Fibroblast of skin of scalp (primary cell): ENCODE measurements at places on chromosomes 7 and 10.

GRCh38 chr7:111138193-111138569, 47.3 kb downstream of the LRRN3 start:
- DNase-seq = peak; percentile 86

DNA sequence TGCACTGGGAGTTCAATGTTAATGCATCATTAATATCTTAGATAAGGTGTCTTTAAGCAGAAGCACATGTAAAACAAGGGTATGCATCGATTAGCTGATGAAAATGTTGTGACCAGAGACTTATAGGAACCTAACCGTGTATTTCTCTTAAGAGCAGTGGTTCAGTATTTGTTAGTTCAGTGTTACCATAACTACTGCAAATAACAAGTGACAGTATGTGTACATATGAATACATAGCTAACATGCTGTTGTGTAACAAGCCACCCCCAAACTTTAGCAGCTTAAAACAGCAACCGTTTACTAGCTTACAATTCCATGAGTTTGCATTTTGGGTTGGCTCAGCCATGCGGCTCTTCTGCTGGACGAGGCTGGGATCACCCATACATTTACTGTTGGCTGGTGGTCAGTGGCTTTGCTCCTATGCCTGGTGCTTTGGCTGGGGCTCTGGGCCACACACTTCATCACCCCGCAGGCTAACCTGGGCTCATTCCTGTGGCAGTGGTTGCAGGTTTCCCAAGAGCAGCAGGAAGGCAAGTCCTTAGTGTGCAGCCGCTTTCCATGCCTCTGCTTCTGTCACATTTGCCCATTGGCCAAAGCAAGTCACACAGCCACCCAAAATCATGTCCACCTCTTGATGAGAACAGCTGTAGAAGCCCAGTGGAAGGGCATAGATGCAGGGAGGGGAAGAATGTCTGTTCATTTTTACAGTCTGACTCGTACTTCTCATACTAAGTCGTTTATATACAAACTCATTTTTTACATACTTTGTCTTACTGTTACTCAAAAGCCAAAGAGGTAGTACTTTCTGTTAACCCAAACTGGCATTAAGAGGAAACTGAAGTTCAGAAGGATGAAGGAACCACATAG, 103.3 kb upstream of the GATA3 start:
- peak; percentile 75 for DNase-seq

GRCh38 chr7:97450516-97450915, 281.4 kb upstream of the TAC1 start:
- DNase-seq = no peak

DNA sequence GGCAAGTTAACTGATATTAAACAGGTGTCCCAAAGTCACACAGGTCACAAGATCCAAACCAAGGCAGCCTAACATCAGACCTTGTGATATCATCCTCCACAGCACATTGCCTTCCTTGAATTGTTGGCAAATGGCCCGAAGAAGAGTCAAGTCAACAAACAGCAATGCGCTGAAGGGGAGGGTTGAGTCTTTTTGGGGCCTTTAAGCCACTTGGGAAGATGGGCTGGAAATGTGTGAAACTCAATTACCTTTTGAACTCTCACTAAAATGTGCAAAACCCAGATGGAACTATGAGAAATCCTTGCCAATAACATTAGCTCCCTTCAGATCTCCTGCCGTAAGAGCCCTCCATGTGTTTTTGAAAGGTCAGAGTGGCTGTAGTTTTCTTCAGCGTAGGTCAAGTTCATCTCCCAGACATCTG, 47.9 kb upstream of the STK17A start:
- DNase-seq = peak; percentile 82

GRCh38 chr7:47878662-47879061, 69.6 kb downstream of the PKD1L1 start:
- no peak for DNase-seq

DNA sequence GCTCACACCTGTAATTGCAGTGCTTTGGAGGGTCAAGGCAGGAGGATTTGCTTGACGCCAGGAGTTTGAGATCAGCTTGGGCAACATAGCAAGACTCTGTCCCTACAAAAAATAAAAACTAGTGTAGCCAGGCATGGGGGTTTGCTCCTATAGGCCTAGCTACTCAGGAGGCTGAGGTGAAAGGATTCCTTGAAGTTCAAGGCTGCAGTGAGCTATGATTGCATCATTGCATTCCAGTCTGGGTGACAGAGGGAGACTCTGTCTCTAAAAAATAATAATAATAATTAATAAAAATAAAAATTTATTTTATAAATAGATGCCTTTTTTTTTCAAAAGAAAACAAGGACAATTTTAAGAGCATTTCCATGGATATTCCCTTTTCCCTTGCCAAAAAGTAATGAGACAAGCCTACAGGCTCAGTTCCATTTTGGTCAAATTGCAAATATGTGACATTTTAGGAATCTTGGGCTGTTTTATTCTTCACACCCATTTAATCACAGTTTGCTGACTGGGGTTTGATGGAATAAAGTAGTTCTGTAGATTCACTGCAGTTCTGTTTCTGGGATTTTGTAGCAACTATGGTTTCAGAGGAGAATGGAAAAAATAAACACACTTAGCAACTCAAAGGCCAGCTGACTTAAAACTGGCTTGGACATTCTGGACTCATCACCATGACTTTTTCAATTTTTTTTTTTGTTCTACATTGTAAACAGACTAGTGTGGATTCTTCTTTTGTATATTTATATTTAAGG, 48.4 kb upstream of the ARHGAP21 start:
- no peak for DNase-seq

GRCh38 chr10:6345404-6345803, 142.7 kb downstream of the PFKFB3 start:
- DNase-seq = no peak

GRCh38 chr7:22569586-22570321, 69.8 kb upstream of the STEAP1B start:
- no peak for DNase-seq

GRCh38 chr7:50282813-50283605, 21.5 kb upstream of the IKZF1 start:
- DNase-seq = no peak

- no peak for DNase-seq
Measured at GRCh38 chr10:25530306-25530705, 355.5 kb downstream of the GPR158 start.

GRCh38 chr7:27079234-27079975, 16.4 kb downstream of the HOXA1 start:
- DNase-seq = no peak

DNA sequence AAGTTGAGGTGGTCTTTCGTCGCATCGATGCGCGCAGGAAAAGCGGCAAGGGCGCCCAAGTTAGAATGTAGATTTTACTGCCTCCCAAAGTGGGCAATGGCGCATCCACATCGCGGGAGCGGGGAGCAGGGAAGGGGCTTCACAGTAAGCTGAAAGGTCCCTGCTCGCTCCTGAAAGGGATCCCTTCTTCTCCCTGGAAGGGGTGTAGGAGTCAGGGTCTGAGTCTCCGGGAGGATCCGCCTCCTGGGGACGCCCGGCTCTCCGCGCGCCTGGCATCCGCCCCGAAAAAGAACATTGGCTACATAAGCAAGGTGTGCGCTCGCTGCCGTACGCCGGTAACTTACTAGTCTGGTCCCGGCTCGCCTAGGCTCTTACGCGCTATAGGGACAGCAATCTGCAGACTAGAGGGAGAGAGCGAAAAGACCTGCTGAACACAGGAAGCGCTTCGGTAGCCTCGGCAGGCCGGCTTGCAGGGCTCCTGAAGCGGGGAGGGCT, 804 bp downstream of the UNC5B start:
- DNase-seq = peak; percentile 64

- peak; percentile 47 for DNase-seq
Measured at GRCh38 chr7:1931256-1931950, 261.3 kb downstream of the ELFN1 start.

- no peak for DNase-seq
Measured at GRCh38 chr7:47170516-47170915, 411.4 kb downstream of the TNS3 start.

GRCh38 chr7:20129920-20130319, 87.3 kb downstream of the MACC1 start:
- DNase-seq = no peak

DNA sequence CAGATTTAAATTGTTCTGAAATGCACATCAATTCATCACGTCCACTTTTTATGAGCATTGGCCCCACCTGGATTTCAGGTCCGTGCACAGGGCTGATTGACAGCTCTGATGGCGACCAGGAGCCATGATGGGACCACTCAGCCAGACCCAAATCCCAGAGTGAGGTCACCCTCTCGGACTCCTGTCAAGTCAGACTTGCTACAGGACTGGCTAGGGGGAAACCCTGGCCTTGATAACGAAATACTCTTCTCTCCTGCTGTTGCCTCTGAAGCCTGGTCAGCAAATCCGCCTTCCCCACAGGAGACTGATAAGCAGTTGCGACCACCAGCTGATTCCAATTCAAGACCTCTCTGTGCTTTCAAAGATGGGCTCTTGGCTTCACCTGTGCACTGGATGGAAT, 76.4 kb downstream of the CARD11 start:
- no peak for DNase-seq

DNA sequence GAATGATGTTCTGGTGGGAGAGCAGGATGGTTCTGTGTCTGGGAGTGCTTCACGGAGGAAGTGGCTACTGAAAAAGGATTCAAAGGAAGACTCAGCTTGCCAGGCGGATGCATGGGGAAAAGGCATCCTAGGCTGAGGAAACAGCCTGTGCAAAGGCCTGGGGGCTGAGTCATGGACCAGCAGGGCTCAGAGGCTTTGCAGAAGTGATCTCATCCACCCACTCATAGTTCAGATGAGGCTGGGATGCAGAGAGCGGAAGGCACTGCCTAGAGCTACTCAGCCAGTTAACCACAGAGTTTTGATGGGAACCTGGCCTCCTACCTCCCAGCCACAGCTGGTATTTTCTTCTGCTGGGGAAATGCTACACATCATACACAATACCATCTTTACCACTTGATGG, 15.8 kb upstream of the ADAMTS14 start:
- DNase-seq = peak; percentile 98
